ENCODE measurements at places on chromosomes 3 and 15.
A peak's percentile ranks its signal among the peaks of the same experiment; 100 is the strongest.

GRCh38 chr3:100782348-100782747 is 73.1 kb downstream of the TFG start:
- H3K4me3 ChIP-seq = no peak overlapping the region
- no peaks in the 10 kb centered on the region for H3K4me1 ChIP-seq
- H3K36me3 ChIP-seq = no peaks in the 10 kb centered on the region
- H3K27ac ChIP-seq = no peak overlapping the region

GRCh38 chr3:52834871-52835501 is at the start of gene MUSTN1:
MUSTN1 (minus strand) TSS chr3:52835019; CDS start chr3:52834948, 71 bp downstream.
- H3K4me1 ChIP-seq = no peaks in the 10 kb centered on the region
- no peaks in the 10 kb centered on the region for H3K27me3 ChIP-seq
- peak; percentile 19 for DNase-seq
- no peak within 1 kb of the TSS for H3K27ac ChIP-seq
- no peaks in the 10 kb centered on the region for H3K36me3 ChIP-seq

DNA sequence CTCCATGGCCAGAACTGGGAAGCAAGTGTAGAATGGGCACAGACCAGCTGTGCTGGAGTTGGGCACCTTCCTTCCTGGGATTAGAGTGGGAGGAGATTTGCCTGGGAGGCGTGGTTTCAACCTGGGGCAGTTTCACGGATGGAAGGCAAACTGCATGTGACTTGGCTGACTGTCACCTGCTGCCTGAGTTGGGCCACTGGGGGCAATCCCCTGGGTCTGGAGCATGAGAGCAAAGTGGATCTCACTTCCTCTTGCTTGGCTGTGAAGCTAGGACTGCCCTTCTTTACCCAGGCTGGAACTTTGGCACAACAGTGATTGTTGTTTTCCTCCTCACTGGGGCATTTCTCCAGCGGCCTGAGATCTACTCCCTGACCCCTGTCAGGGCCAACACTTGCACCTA is 1247.0 kb upstream of the EPHA6 start:
- no peak overlapping the region for H3K4me3 ChIP-seq
- H3K27ac ChIP-seq = no peak overlapping the region
- peaks cover 22% of the 10 kb centered on the region for H3K4me1 ChIP-seq
- no peaks in the 10 kb centered on the region for H3K36me3 ChIP-seq

GRCh38 chr3:172675441-172676193 is 35.2 kb downstream of the NCEH1 start:
- H3K4me1 ChIP-seq = peaks cover 14% of the 10 kb centered on the region
- no peaks in the 10 kb centered on the region for H3K36me3 ChIP-seq
- no peak overlapping the region for H3K4me3 ChIP-seq
- no peaks in the 10 kb centered on the region for H3K27me3 ChIP-seq
- DNase-seq = peak; percentile 80

GRCh38 chr15:73996939-73997338 is 2.4 kb downstream of the PML start:
- no peak overlapping the region for H3K27ac ChIP-seq
- peak overlapping the region; percentile 10 for H3K4me3 ChIP-seq
- H3K36me3 ChIP-seq = peaks cover 12% of the 10 kb centered on the region
- peaks cover 4% of the 10 kb centered on the region for H3K27me3 ChIP-seq
- peak; percentile 41 for DNase-seq

Data from GM23338 (cell line).